Brain microvascular endothelial cell (primary cell): ENCODE measurements at places on chromosomes 11 and 22.
A peak's percentile ranks its signal among the peaks of the same experiment; 100 is the strongest.

DNA sequence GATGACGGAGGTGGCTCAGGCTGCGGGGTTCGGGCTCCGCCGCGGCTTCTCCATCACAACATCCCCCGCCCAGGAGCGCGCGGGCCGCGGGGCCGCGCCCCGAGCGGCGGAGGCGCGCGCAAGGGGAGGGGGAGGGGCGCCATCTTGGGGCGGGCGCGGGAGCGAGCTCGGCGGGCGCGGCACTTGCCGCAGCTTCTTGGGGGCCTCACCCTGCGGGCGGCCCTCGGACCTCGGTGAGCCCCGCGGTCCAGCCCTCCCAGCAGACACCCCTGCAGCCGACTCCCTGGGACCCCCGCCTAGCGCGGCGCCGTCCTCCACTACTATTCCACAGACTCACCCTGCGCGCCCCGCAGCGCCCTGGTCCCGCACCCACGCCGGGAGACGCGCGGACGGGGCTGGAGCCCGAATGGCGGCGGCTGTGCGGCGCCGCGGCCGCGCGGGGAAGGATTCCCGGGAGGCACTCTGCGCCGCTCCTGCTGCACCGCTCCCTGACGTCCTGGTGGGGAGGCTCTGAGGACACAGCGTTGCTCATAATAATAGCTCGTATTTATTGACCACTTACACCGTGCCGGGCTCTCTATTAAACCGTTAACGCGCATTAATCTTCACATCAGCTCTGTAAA lies at the start of gene APBB1:
Gene APBB1 (minus strand): TSS at position 86 of the 623 bp plus-strand sequence. CDS start 7,747 bp downstream, outside the sequence.
- DNase-seq: peak; percentile 47

GRCh38 chr22:26199665-26200064 lies 30.4 kb downstream of the SEZ6L start:
- no peak for DNase-seq

DNA sequence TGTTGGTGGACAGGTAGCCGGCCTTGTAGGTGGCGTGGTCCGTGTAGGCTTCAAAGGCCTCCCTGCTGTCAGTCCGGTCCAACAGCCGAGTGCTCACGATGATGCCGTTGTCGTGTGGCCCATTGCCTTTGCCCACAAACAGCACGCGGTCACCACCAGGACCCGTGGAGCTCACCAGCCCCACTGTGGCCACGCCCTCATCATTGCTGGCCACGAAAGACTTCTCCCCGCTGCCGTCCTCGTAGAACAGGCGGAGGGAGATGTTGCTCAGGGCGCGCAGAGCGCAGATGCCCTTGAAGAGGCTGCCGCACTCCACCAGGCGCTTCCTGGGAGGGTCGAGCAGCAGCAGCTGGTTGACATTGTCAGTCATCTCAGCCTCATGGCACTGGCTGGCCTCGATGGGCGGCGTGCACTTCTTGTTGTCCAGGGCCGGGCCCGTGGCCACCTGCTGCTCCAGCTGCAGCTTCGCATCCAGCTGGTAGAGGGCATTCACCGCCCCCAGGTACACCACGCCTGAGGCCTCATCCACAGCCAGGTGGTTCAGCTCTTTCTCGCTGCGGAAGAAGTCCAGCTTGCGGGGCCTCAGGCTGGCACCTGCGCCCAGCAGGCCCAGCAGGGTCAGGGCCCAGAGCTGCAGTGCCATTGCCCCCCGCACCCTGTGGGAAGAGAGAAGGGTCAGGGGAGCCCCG lies 17.4 kb downstream of the PLXNB2 start:
- no peak for DNase-seq

DNA sequence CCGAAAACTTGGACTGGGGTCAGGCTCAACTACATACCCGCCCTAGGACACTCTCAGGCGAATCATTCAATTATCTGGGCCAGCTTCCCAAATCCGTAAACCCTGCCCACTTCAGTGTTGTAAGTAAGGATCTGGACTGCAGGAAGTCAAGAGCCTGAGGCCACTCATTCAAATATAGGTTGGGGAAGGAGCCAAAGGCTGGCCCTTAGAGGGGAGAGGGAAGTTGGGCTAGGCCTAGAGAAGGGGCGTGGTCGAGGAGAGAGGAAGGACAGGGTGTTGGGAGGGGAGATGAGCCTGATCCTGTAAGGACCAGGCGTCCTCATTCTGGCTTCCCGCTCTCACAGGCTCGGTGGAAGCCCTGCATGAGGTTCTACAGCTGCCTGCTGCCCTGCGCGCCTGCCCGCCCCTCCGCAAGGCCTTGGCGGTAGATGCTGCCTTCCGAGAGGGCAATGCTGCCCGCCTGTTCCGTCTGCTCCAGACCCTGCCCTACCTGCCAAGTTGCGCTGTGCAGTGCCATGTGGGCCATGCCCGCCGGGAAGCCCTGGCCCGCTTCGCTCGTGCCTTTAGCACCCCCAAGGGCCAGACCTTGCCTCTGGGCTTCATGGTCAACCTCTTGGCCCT lies 3.0 kb downstream of the SAC3D1 start:
- no peak for DNase-seq

DNA sequence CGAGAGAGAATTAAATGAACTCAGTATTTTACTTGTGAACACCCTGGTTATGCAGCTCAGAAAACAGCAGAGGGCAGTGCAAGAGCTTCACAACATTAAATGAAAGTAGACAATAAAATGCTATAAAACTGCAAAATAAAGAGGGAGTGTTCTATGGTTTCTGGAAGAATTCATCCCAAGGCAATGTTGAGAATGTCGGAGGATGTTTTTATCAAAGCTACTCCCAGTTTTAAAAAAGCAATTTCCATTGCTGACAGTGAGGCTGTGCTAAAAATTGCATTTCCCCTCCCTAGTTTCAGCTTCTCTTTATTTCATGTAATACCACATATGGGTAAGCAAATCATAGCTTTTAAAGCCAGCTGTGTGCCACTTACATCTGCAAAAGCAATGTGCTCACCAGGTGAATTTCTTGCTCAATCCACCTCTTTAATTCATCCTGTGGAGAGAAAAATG lies 296.8 kb downstream of the RAB38 start:
- peak; percentile 64 for DNase-seq

- DNase-seq: no peak
These were observed 7.4 kb downstream of the B4GALNT4 start for GRCh38 chr11:376531-377173.

- DNase-seq: peak; percentile 1
These were observed 291.8 kb downstream of the MIAT start for GRCh38 chr22:26949193-26949592.

DNA sequence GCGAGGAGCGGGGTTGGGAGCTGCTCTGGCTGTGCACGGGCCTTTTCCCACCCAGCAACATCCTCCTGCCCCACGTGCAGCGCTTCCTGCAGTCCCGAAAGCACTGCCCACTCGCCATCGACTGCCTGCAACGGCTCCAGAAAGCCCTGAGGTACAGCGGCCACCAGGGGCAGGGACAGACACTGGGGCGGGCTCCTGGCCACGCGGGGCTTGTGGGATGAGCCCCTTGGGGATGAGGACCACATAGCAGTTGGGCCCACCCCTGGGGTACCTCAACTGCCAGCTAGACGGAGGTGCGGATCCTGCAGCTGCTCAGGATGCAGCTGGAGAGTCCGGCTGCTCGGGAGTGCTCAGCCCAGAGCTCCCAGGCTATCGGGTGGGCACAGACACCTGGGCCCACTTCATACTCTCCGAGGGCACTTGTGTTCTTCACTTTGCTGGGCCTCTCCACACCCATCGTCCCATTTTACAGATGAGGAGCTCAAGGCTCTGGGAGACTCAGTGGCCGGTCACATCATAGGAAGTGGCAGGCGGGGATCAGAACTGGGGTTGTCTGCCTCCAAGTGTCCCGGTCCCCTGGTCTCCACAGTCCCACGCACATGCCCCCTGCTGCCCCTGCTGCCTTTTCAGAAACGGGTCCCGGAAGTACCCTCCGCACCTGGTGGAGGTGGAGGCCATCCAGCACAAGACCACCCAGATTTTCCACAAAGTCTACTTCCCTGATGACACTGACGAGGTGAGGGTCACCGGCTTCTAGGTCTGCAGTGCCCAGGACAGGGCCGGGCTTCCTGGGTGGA lies 77.6 kb downstream of the MYO7A start:
- DNase-seq: no peak
